ENCODE measurements at places on chromosomes 1 and 21.

DNA sequence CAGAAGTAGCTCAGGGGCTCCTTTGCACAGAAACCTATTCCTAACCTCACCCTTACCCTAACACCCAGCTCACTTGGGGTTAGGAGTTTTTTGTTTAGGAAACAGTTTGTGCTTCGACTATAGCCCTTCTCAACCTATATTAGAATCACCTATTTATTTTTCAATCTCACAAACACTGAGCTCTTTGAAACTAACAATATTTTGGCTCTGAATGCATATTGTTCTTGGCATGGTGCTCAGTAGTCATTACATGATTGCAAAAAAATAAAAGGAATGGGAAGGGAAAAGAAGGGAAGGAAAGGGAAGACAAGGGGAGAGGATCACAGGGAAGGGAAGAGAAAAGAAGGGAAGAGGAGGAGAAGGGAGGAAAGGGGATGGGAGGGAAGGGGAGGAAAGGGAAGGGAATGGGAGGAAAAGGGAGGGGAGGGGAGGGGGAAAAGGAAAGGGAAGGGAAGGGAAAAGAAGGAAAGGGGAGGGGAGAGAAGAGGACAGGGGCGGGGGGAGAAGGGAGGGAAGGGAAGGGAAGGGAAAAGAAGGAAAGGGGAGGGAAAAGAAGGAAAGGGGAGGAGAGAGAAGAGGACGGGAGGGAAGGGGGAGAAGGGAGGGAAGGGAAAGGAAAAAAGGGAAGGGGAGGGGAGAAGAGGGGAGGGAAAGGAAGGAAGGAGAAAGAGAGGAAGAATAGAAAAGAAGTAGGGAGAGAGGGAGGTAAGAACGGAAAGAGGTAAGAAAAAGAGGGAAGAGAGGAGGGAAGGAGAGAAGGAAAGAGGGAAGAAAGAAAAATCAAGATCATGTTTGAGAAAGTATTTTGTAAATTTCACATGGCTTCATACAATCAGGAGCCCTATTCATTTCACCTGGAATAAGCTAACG lies 484.1 kb upstream of the NFIA start:
- DNase-seq = no peak

- DNase-seq = peak; percentile 74
Measured at GRCh38 chr1:15152318-15153183, 996 bp upstream of the TMEM51 start.

DNA sequence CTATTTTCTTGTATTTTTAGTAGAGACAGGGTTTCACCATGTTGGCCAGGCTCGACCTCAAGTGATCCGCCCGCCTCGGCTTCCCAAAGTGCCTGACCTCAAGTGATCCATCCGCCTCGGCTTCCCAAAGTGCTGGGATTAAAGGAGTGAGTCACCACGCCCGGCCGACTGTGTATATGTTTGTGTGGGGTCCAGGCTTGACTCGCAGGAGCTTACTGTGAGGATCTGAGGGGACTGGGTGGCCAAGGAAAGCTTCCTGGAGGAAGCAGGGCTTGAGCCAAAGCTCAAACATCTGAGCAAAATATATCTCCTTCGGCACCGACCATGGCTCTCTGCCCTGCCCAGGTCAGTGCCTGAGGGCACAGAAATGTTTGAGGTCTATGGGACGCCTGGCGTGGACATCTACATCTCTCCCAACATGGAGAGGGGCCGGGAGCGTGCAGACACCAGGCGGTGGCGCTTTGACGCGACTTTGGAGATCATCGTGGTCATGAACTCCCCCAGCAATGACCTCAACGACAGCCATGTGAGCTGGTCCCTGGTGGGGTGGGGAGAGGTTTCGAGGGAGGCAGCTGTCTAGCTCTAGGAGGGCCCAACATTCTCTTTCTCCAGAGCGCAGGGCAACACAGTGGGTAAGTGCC lies 10.5 kb downstream of the PADI3 start:
- DNase-seq = no peak

DNA sequence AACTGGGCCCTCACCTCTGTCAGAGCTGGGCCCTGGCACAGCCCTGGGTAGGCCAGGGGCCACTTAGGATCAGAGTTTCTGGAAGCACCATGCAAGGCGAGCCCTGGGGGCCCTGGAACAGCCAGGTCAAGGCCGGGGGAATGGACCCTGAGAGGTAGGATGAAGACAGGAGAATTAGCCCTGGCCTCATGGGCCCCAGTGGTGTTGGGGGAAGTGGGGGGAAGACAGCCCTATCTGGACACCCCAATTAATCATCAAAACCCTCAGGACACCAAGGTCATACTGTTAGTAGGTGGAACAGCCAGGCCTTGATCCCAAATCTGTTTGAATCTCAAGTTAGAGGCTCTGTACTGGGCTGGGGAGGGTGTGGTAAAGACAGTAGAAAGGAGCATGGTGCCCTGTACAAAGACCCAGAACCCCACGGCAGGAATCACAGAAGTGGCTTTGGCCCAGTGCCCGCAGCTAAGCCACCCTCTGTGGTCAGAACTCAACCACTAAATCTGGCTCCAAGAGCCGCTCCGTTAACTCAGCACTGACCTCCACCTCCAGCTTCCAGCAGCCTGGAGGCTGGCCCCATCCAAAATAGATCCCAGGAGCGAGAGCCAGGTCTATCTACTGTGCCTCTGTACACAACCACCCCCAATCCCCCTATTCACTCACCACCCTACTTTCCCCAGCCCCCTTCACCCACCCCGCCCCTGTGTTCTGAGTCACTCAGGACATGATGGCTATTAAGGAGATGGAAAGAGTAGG lies 14.0 kb upstream of the TRIM63 start:
- DNase-seq = no peak

DNA sequence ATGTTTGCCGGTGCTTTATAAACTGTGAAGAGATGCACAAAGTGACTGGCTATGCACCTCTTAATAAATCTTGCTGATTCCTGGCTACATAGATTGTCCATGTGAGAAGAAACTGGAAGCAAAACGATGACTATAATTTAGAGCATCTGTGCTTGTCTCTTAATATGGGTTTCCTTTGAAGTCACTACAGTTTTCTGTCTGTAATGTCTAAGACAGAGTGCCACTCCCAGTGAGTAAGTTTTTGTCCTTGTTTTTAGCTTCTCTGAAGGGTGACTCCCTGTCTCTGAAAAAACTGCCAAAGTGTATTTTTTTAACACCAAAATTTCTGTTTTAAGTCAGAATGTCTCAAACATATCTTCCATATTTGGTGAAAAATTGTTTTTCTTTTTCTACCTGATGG lies 175.1 kb downstream of the FASLG start:
- no peak for DNase-seq

DNA sequence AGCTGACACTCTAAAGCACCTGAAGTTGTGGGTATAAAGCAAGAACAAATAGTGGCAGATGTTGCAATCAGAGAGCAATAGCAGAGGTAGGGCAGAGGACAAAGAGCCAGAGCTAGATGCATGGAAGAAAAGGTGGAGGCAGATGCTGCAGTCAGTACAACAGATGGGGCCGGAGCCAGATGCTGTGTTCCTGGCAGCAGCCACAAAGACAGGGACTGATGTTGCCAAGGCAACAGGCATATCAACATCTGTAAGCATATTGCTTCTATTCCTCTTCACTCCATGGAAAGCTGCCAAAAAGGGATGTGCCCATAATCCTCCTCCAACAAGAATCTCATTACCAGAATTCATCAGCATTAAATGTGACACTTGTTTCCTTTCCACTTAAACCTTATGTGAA lies 108.0 kb downstream of the TNNI3K start:
- peak; percentile 71 for DNase-seq

DNA sequence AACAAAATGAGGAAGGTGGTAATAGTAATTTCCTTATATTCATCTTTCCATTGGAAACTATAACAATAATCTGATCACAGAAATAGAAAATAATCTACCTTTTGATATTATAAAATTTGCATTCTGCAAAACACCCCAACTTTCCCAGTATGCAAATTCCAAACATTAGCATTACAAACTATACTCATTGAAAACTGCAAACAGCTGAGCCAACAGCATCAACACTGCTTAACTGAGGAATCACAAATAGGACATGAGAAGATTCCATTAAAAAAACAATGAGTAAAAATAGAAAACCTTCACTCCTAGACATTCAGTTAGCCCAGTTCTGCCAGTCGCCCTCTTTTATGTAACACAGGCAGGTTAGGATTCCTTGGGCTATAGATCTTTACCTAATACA lies 18.1 kb downstream of the ZNF281 start:
- DNase-seq = no peak

- DNase-seq = no peak
Measured at GRCh38 chr1:167412920-167413319, 105.4 kb downstream of the CD247 start.

DNA sequence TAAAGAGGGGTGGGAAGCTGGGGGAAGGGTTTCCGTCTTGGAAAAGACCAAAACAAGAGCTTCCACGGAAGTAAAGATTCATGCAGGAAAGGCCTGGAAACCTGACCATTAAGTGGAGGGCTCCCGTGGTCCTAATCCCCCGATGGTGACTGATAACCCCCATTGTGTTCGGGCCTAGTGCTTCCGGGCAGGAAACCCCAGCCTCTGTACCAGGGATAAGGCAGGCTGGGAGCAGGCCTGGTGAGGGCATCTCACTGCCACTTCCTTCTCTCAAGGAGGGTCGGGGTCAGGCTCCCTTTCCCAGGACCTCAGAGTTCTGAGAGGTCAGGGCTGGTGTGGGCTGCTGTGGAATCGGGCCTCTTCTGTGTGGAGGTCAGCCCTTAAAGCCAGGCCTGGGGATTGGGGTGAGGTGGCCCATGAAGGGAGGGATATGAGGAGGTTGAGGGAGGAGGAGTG lies 136.9 kb downstream of the CDC7 start:
- no peak for DNase-seq

- no peak for DNase-seq
Measured at GRCh38 chr1:77447669-77448068, 165.8 kb downstream of the AK5 start.

- DNase-seq = no peak
Measured at GRCh38 chr1:218671573-218671972, 326.4 kb downstream of the TGFB2 start.

Data from NCI-H446 (cell line).